ENCODE measurements at places on chromosomes 13 and 19. TPM values are rescaled to one million over a fixed set of nuclear protein-coding genes. Genes with fewer than 3 reads are reported as not detected.
A peak's percentile ranks its signal among the peaks of the same experiment; 100 is the strongest.

GRCh38 chr19:1270213-1270853, 1.2 kb downstream of the CIRBP start:
- H3K27ac ChIP-seq = peak overlapping the region; percentile 94
- H3K27me3 ChIP-seq = no peaks in the 10 kb centered on the region
- DNase-seq = no peak
- no peaks in the 10 kb centered on the region for H3K4me1 ChIP-seq
- peak overlapping the region; percentile 62 for H3K4me3 ChIP-seq

- H3K27ac ChIP-seq = peak overlapping the region; percentile 99
- no peaks in the 10 kb centered on the region for H3K4me1 ChIP-seq
- no peak overlapping the region for H3K4me3 ChIP-seq
- H3K36me3 ChIP-seq = no peaks in the 10 kb centered on the region
- no peak for DNase-seq
- no peaks in the 10 kb centered on the region for H3K27me3 ChIP-seq
Observed at GRCh38 chr19:47107202-47107952, 6.2 kb downstream of the ZC3H4 start.

- no peaks in the 10 kb centered on the region for H3K36me3 ChIP-seq
- no peak overlapping the region for H3K27ac ChIP-seq
- no peaks in the 10 kb centered on the region for H3K27me3 ChIP-seq
Observed at GRCh38 chr13:68380041-68380973, 1150.2 kb upstream of the PCDH9 start.

MKNK2 gene
- total RNA-seq = 107 TPM

RDH8 gene
- total RNA-seq = not detected

- DNase-seq = no peak
- H3K27ac ChIP-seq = no peak overlapping the region
- peaks cover 20% of the 10 kb centered on the region for H3K36me3 ChIP-seq
- no peaks in the 10 kb centered on the region for H3K27me3 ChIP-seq
Observed at GRCh38 chr19:6210721-6211600, 68.8 kb downstream of the MLLT1 start.

- H3K4me1 ChIP-seq = no peaks in the 10 kb centered on the region
- no peaks in the 10 kb centered on the region for H3K27me3 ChIP-seq
- no peak for DNase-seq
Observed at GRCh38 chr13:110394371-110394841, 87.3 kb downstream of the COL4A2 start.

GRCh38 chr13:106212386-106213010, 323.0 kb downstream of the EFNB2 start:
- H3K4me1 ChIP-seq = no peaks in the 10 kb centered on the region
- H3K27ac ChIP-seq = no peak overlapping the region
- no peaks in the 10 kb centered on the region for H3K36me3 ChIP-seq
- no peaks in the 10 kb centered on the region for H3K27me3 ChIP-seq
- H3K4me3 ChIP-seq = no peak overlapping the region
- no peak for DNase-seq

ZSCAN22 gene
- total RNA-seq = 1.6 TPM

GRCh38 chr19:510606-511100, 3.4 kb downstream of the TPGS1 start:
- H3K36me3 ChIP-seq = no peaks in the 10 kb centered on the region
- H3K27ac ChIP-seq = peak overlapping the region; percentile 59
- H3K4me3 ChIP-seq = no peak overlapping the region
- DNase-seq = peak; percentile 73
- H3K27me3 ChIP-seq = no peaks in the 10 kb centered on the region
- H3K4me1 ChIP-seq = peaks cover 43% of the 10 kb centered on the region

All from right atrium auricular region (tissue), 2 donors.